Central memory CD8-positive, alpha-beta T cell (primary cell): ENCODE measurements at places on chromosomes 1 and 21.
A peak's percentile ranks its signal among the peaks of the same experiment; 100 is the strongest.

DNA sequence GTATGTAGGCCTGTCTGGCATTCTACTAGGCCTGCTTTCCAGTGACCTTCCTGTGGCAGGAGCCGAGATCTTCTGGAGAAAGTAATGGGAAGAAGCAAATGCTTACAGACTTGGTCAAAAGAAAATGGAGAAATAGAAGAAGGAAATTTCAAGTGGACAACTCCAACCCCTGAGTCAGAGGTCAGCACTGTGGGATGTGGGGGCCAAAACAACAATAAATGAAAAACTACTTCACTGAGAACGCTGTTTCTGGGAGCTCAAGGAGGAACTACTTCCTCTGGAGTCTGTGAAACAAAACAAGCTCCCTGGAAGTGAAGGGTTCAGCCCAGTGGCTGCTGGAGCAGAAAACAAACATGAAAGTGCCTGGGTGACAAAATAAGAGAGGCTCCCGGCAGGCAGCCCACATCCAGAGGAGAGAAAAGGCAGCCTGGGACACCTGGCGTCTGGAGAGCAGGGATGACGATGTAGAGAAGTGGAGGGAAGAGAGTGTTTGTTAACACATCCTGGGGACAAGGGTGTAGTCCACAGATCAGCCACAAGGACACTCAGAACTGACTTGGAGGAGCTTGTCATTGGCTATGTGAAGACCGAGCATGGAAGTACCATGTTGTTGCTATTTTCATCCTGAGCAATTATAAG, 355.2 kb downstream of the SMYD3 start:
- no peak overlapping the region for H3K4me3 ChIP-seq
- H3K27me3 ChIP-seq = no peaks in the 10 kb centered on the region
- no peaks in the 10 kb centered on the region for H3K4me1 ChIP-seq
- H3K27ac ChIP-seq = no peak overlapping the region
- H3K36me3 ChIP-seq = no peaks in the 10 kb centered on the region
- no peak for DNase-seq

- peaks cover 22% of the 10 kb centered on the region for H3K36me3 ChIP-seq
- peak overlapping the region; percentile 1 for H3K4me3 ChIP-seq
- H3K4me1 ChIP-seq = peaks cover 40% of the 10 kb centered on the region
- H3K27ac ChIP-seq = peak overlapping the region; percentile 87
- no peak for DNase-seq
Observed at GRCh38 chr1:27339213-27339612, 2.6 kb upstream of the SYTL1 start.

GRCh38 chr1:110004583-110004982, 20.0 kb downstream of the AHCYL1 start:
- H3K4me1 ChIP-seq = peaks cover 52% of the 10 kb centered on the region
- DNase-seq = no peak
- H3K36me3 ChIP-seq = peaks cover 8% of the 10 kb centered on the region
- H3K4me3 ChIP-seq = peak overlapping the region; percentile 48
- no peaks in the 10 kb centered on the region for H3K27me3 ChIP-seq

GRCh38 chr1:97571760-97572159, 349.1 kb downstream of the DPYD start:
- H3K27me3 ChIP-seq = no peaks in the 10 kb centered on the region
- H3K27ac ChIP-seq = no peak overlapping the region
- no peaks in the 10 kb centered on the region for H3K4me1 ChIP-seq
- no peak for DNase-seq
- peaks cover 18% of the 10 kb centered on the region for H3K36me3 ChIP-seq

- H3K36me3 ChIP-seq = no peaks in the 10 kb centered on the region
- H3K4me3 ChIP-seq = no peak overlapping the region
- H3K27me3 ChIP-seq = peaks cover 22% of the 10 kb centered on the region
- DNase-seq = no peak
- H3K4me1 ChIP-seq = no peaks in the 10 kb centered on the region
Observed at GRCh38 chr1:47875831-47876586, 121.2 kb downstream of the TRABD2B start.

DNA sequence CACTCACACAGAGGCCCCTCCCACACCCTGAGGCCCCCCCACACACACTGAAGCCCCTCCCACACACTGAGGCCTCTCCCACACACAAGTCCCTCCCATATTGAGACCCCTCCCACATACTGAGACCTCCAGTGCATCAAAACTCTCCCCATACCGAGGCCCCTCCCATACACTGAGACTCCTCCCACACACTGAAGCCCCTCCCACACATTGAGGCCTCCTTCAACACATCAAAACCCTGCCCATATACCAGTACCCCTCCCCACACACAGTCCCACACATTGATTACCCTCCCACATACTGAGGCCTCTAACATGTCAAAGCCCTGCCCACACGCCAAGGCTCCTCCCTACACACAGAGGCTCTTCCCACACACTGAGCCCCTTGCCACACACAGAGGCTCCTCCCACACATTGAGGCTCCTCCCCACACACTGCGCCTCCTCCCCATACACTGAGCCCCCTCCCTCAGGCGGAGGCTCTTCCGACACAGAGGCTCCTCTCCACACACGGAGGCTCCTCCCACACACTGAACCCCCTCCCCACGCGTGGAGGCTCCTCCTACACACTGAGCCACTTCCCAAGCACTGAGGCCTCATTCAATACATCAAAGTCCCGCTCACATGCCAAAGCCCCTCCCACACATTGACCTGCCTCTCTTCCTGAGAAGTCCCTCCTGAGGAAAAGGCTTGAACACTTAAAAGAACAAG, 392.3 kb downstream of the CAMTA1 start:
- no peak overlapping the region for H3K4me3 ChIP-seq
- H3K36me3 ChIP-seq = no peaks in the 10 kb centered on the region
- DNase-seq = no peak
- H3K27ac ChIP-seq = no peak overlapping the region

GRCh38 chr1:209703834-209704504, 677 bp upstream of the HSD11B1 start:
- no peak for DNase-seq
- no peaks in the 10 kb centered on the region for H3K4me1 ChIP-seq
- H3K27ac ChIP-seq = no peak overlapping the region

GRCh38 chr1:33025180-33025569, 11.5 kb downstream of the AK2 start:
- H3K36me3 ChIP-seq = peaks cover 42% of the 10 kb centered on the region
- H3K27ac ChIP-seq = no peak overlapping the region
- H3K4me3 ChIP-seq = no peak overlapping the region
- DNase-seq = no peak
- H3K4me1 ChIP-seq = peaks cover 19% of the 10 kb centered on the region
- no peaks in the 10 kb centered on the region for H3K27me3 ChIP-seq

DNA sequence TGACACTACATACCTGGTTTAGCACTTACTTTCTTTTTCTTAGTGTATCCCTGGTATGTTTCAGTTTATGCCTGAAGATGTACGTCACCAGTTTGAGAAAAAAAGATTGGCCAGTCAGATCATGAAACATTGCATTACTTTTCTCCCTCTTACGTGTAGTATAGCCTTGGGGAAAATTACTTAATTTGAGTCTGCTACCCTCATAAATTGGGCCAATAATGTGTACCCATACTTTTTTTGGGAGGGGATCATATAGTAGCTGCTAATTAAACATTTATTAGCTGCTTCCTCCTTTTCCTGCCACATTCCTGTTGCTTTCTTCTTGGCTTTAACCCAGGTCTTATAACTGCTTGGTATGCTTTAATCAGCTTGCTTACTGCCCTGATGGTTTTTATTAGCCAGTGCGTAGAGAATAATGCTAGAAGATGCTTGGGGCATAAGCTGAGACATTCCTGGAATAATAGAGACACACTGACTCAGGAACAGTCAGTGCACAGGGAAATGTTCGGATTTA, 32.1 kb downstream of the RABGAP1L start:
- no peak overlapping the region for H3K4me3 ChIP-seq
- no peaks in the 10 kb centered on the region for H3K27me3 ChIP-seq
- H3K27ac ChIP-seq = peak overlapping the region; percentile 91
- DNase-seq = no peak
- H3K4me1 ChIP-seq = peaks cover 57% of the 10 kb centered on the region
- H3K36me3 ChIP-seq = peaks cover 1% of the 10 kb centered on the region

DNA sequence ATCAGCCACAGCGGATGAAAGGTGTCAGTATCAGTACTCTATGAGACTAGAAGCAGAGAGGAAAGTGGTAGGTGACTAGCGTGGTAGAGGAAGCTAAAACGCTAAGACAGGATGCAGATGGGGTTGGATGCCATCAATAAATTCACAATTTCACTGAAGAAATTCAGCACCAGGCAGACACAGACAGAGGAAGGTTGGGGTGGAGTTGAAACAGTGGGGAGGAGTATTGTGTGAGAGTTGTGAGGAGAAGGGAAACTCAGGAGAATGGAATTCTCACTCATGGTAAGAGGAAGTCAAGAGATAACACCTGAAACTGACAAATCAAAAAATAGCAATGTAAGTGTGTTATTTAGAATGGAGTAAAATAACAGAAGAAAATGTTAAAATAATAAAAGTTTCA, 208.5 kb upstream of the DAB1 start:
- DNase-seq = no peak
- H3K4me1 ChIP-seq = no peaks in the 10 kb centered on the region
- H3K36me3 ChIP-seq = no peaks in the 10 kb centered on the region

GRCh38 chr1:228540161-228540917, 53.2 kb downstream of the RNF187 start:
- H3K27ac ChIP-seq = no peak overlapping the region
- H3K4me3 ChIP-seq = no peak overlapping the region
- peaks cover 99% of the 10 kb centered on the region for H3K27me3 ChIP-seq
- no peaks in the 10 kb centered on the region for H3K36me3 ChIP-seq

GRCh38 chr1:38004284-38005108, 818 bp downstream of the FHL3 start:
- H3K4me1 ChIP-seq = peaks cover 23% of the 10 kb centered on the region
- no peak for DNase-seq
- peak overlapping the region; percentile 46 for H3K4me3 ChIP-seq

- no peaks in the 10 kb centered on the region for H3K27me3 ChIP-seq
- no peak for DNase-seq
- H3K4me3 ChIP-seq = peak overlapping the region; percentile 71
- H3K4me1 ChIP-seq = peaks cover 91% of the 10 kb centered on the region
- H3K36me3 ChIP-seq = peaks cover 18% of the 10 kb centered on the region
- H3K27ac ChIP-seq = peak overlapping the region; percentile 98
Observed at GRCh38 chr21:35025206-35026152, 23.6 kb downstream of the RUNX1 start.

DNA sequence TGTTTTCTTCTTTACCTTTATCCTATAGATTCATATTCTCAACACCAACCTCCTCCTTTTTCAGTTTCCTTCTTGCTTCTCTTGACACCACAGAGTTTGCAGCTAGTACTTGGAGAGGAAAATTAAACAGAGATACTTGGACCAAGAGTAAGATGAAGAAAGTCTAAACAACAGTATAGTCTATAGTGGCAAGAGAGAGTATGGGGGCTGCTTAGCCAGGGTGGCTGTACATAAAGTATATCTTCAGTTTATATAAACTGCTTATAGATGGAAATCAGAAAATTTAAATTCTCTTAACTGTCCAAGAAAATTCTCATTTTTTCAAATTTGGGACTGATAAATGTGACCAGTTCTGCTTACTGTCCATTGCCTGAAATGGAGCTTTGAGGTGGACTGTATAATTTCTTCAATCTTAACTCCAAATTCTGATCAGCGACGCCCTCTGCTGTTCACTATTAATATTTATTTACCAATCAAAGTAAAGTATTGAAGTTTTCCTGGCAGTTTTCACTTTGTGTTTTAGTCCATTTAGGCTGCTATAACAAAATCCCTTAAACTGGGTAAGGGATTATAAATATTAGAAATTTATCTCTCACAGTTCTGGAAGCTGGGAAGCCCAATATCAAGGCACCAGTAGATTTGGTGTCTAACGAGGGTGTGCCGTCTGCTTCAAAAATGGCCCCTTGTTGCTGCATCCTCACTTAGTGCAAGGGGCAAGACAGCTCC, 14.8 kb upstream of the METTL18 start:
- H3K27ac ChIP-seq = no peak overlapping the region
- H3K4me1 ChIP-seq = no peaks in the 10 kb centered on the region
- H3K27me3 ChIP-seq = no peaks in the 10 kb centered on the region
- H3K4me3 ChIP-seq = no peak overlapping the region

DNA sequence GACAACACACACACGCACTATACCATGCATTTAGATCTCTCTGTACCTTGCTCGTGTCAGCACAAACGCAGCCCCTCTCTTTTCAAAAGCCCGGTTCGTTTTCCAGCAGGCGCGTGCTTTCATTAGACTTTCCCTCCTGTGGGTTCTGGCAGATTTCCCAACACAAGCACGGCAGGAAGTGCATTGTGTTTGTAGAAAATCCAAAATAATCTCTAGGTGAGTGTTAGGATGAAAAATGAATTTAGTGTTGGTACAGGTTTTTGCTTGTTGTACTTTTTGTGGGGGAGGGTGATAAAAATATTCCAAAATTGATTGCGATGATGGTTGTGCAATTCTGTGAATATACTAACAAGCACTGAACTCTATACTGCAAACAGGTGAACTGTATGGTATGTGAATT, 54.1 kb upstream of the POFUT2 start:
- peaks cover 1% of the 10 kb centered on the region for H3K36me3 ChIP-seq
- peaks cover 40% of the 10 kb centered on the region for H3K27me3 ChIP-seq
- no peak for DNase-seq
- H3K4me1 ChIP-seq = no peaks in the 10 kb centered on the region
- no peak overlapping the region for H3K4me3 ChIP-seq
- no peak overlapping the region for H3K27ac ChIP-seq
